NCI-H446 (cell line): ENCODE measurements at places on chromosomes 5 and 9.

DNA sequence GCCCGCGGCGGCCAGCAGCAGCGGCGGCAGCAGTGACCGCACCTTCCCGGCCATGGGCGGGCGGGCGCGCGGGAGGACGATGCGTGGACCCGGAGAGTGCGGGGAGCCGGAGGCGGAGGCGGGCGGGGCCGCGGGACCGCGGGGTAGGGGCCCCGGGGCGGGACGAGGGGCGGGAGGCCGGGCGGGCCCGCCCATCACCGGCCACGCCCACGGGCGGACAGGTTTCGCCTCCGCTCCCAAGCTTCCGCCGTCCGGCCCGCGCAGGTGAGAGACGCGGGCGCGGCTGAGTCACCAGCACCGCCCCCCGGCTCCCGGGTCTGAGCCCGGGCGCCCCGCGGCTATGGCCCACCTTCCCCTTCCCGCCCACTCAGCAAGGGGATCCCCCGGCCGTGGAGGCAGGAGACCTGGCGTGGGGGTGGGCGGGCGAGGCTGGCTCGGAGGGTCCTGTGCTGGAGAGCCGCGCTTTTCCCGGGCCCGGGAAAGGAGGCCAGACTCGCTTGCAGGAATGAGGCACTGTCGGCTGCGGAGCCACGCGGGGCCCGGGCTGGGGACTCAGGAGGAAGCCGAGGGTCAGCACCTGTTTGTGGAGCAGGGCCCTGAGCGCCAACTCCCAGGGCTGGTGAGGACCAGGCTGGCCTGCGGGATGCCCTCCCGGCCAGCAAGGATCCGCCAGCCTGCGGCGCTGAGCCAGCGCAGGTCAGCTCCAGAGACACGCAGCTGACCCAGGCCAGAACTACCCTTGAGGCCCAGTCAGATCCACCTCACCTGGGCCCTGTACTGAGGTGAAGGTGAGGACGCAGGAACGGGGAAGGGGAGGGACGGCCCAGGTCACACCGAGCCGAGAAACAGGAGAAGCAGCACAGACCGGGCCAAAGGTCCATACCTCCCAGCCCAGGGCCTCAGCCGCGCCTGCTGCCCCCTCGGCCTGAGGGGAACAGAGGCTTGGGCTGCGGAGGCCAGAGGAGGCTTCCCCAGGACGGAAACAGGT is at the start of gene ENTPD2:
Gene ENTPD2 (minus strand): TSS at position 118 of the 988 bp plus-strand sequence. CDS start 64 bp downstream, at position 54.
- no peak for DNase-seq

- DNase-seq, result no peak
These were observed 3.5 kb downstream of the LECT2 start for GRCh38 chr5:135951257-135951656.

- no peak for DNase-seq
These were observed 54.8 kb upstream of the CPEB4 start for GRCh38 chr5:173833196-173833985.

DNA sequence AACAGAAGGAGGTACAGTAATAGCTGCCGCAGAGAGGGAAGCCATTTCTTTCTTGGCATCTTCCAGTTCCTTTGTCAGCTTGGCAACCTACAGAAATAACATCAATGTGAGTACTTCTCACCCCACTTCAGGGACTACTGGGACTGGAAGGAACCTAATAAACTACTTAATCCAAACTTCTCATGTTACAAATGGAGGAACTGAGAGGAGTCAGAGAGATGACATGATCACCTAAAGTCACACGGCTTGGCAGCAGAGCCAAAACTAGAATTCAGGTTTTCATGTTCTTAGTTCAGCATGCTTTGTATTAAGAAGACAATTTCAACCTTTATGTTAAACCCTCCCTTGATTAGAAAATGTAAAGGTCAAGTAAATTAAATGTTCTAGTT is 44.7 kb downstream of the DIAPH1 start:
- no peak for DNase-seq

DNA sequence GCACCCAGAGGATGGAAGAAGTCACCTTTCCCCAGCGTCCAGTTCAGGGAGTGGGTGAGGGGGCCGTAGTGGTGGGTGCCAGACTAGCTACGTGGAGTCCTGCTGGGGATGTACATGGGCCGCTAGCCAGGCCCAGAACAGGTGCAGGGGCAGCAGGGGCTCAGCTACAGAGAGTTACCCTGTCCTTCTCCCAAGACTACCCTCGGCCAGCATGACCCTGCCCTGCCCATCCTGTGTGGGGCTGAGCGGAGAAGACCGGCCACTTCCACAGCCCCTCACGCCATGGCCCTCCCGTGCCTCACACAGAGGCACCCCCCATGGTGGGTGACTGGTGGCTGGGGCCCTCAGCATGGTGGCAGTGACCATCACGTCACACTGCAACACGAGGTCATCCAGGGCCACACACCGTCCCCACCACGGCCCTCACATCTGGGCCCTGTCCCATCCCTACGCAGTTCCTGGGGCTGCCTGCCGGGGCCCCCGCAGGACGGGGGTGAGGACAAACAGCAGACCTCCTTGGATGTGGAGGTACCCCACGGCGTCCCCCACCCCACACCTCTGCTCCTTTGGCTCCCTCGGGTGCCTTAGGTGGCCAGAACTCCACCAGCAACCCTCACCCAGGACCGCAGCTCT is 977 bp upstream of the DPP7 start:
- no peak for DNase-seq

DNA sequence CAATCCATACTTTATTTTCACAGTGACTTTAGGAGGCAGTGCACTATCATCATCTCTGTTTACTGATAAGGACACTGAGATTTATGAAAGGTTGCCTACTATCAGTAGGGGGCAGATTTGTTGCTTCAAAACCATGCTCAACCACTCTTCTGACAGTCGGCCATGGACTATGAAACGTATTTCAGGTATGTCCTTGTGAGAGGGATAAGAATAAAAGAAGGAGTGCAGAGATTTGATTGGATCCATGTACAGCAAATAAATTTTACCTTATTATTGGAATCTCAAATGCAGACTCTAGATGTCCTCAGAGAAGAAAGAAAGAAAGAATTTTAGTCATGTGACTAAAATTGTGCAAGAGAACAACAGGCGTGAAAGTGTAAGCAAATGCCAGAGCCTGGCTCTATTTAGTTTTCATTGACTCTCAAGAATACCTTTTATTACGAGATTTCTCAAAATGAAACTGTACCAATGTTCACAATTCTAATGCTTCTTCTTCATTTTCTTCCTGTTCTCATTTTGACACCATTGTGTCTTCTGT is 296.6 kb upstream of the RASA1 start:
- DNase-seq, result no peak

GRCh38 chr5:73266925-73267765 is 94.2 kb downstream of the TMEM174 start:
- no peak for DNase-seq

DNA sequence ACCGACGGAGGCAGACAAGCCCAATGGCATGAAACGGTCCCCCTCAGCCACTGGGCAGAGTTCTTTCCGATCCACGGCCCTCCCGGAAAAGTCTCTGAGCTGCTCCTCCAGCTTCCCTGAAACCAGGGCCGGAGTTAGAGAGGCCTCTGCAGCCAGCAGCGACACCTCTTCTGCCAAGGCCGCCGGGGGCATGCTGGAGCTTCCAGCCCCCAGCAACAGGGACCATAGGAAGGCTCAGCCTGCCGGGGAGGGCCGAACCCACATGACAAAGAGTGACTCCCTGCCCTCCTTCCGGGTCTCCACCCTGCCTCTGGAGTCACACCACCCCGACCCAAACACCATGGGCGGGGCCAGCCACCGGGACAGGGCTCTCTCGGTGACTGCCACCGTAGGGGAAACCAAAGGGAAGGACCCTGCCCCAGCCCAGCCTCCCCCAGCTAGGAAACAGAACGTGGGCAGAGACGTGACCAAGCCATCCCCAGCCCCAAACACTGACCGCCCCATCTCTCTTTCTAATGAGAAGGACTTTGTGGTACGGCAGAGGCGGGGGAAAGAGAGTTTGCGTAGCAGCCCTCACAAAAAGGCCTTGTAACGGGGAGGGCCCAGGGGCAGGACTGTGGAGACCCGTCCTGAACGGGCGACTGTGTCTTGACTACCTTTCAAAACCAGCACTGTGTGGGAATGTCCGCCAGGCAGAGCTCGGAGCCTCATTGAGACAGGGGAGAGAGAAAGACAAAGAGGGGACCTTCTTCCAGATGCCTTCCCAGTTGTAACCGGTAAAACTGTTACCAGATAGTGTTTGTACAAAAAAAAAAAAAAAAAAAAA is 29.9 kb downstream of the CD180 start:
- DNase-seq, result no peak

DNA sequence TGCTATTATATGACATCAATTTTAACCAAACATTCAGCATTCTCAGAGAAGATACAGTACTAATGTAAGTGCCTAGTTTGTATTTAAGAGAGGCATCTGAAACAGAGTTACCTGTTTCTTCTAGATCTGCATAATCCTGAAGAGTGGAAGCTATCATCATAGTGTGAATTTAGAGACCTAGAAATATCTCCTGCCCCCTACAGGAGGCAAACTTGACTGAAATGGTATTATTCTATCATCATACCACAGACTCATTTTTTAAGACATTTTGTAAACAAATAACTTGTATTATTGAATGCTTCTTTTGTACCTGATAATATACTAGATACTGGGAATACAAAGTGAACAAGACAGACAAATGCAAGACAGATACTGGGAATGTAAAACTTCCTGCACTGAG is 216.8 kb upstream of the RPS23 start:
- no peak for DNase-seq
